ENCODE measurements at places on chromosomes 2 and 18.

- no peak for DNase-seq
These were observed 46.1 kb downstream of the CFAP36 start for GRCh38 chr2:55565613-55566012.

DNA sequence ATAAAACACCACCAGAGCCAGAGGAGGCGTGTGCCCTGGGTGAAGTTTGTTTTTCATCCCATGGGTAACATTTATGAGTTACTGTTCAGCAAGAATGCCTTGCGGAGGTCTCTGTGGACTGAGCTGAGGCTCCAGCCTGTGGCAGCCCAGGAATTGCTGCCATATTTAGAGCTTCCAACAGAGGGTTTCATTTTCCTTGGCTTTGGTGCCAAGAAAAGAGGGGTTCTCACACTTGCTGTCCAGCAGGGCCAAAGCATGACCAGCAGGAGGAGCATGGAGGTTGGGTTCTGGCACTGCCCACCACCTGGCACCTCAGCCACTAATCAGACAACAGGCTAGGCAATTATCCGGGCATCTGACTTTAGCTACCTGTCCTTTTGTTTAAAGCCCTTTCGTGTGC, 36.7 kb downstream of the EPAS1 start:
- DNase-seq = no peak

DNA sequence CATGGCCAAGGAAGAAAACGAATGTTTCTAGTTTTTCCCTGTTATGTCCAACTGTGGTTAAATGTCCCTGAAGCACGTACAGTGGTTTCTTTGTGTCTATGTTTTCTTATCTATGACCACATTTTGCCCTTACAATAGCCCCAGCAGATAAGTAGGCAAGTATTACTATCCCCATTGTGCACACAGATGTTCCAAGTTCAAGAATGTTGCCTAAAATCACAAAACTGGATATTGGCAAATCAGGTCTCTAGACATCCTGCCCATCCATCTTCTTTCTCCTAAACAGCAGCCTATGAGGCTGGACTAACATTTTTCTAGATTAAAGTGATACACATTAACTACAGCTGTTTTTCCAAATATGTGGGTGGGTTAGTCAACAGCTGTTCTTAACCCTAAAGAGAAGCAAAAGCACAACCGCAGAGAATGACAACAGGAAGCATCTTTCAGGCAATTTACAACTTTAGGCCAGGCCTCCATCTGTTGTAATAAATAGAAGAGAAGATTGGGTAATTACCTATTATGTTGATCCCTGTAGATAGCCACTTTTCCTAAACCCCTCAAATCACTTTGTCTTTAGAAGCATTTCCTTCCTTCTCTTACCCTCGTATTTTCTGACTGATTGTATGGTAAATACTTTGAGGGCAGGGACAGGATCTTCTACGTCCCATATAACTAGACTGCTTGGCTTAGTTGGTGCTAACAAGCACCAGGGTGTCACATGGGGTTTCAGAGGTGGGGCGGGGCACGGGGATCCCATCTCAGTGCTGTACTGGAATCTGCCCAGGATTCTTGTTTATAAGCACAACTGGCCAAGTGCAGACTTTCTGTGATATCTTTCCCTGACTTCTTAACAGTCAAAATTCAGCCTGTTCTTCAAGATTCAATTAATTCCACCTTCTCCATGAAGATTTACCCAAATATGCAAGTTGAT, 132.1 kb upstream of the SETBP1 start:
- no peak for DNase-seq

DNA sequence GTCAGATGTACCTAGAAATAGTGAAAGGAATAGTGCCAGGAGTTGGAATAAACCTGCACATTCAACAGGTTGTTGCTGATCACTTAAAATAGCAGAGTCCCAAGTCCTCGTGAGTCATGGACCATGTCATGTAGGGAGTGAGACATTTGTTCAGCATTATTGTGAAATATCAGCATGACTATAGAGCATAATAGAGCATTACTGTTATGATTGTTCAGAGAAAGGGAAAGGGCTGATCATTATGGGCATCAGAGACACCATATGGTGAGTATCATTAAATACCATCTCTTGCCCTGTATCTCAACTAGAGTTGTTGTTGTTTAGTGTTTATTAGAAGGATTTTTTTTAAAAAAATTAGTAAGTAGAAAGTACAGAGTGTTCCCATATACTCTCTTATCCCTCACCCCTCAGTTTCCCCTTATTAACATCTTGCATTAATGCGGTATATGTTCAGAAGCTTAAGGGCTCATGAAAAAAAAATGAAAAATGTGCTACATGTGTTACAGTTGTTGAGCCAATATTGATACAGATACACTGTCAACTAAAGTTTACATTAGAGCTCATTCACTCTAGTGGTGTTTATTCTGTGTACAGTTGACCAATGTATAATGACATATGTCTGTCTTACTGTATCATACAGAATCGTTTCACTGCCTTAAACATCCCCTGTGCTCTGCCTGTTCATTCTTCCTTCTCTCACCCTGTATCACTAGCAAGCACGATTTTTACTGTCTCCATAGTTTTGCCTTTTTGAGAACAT, 5.7 kb downstream of the ELAC1 start:
- DNase-seq = no peak

DNA sequence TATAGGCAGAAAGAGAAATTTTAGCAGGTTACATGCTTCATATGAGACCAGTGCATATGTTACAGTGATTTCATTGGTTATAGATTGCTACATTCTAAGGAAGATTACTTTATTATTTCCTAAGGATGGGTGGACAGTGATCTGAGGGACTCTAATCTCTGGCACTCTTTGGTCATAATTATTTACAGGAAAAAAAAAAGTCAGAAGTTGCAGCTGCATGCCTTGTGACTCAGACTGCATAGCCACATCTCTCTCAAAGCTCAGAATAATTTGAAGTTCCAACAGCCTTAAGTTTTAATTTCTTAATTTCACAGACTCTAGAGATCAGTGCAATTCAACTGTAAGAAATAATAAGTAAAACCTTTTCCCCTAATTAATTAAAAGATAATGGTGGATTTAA, 27.1 kb upstream of the BARD1 start:
- no peak for DNase-seq

DNA sequence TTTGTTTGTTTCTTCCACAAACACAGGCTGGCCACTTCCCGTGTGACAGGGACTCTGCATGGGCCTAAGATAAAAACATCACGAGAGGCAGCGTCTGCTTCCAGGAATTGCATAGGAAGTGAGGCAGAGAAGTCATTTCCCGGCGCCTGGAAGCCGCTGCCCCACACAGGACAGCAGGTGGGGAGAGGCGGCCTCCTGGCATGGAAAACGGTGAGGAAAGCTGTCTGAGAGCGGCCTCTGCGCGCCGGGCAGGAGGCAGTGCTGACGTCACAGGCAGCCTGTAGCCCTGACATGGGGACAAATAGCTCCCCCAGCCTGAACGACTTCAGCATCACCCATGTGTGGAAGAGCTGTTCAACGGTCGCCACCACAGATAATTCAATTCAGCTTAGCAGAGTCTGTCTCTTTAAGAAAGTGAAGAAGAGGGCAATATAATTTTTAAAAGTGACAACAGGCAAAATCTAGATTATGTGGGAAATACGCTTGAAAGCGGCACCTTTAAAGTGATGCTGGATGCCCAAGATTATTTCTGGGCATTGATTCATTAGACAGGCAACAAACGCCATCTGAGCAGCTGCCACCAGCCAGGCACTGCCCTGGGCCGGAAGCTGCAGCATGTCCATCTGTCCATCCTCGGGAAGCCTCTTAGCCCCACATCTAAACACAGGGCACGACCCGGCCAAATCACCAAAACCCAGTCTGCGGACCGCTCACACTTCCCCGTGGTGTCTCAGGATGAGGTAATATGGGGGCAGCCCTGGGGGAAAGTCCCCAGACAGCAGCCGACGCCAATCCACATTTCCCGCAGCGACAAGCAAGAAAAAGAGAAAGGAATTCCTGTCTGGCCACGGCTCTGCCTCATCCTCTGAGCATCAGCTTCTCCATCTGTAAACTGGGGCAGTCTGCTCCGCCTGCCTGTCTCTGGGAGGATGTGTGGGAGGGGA, 138.9 kb downstream of the PXDN start:
- no peak for DNase-seq

Data from NCI-H1417 (cell line).